CD14-positive monocyte (primary cell): ENCODE measurements at places on chromosomes 7 and 10.

- peak; percentile 75 for DNase-seq
These were observed 40.6 kb downstream of the CYP17A1 start for GRCh38 chr10:102796407-102797176.

- no peak for DNase-seq
These were observed 133.5 kb downstream of the VIPR2 start for GRCh38 chr7:159010937-159011721.

- no peak for DNase-seq
These were observed 81.5 kb upstream of the LRRTM3 start for GRCh38 chr10:66844176-66844942.

GRCh38 chr10:126470991-126471390 is 82.7 kb upstream of the ADAM12 start:
- no peak for DNase-seq

DNA sequence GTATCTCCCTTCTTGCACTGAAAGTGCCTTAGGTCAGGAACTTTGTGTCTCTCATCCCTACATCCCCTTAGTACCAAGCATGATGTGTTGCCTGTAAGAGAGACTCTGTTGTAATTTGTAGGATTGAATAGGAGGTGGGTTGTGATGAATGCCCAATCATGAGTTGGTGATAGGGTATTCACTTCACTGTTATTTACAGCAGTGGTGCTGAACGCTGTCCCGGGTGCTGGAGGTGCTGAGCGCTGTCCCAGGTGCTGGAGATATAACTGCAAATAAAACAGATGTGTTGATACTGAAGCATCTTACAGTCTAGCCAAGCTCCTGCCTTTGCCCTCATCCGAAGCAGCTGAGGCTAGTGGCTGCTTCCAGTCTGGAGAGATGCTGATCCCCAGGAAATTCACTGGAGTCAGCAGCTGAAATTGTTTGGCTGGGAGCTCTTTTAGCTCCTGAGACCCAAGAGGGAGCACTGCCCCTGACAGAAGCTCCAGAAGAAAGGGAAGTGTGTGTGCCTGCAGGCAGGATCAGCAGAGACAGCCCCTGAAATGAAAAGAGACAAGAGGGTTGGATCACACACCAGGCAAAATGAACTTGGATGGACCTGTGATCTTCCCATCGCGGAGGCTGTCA is 183.4 kb downstream of the SORCS3 start:
- no peak for DNase-seq

GRCh38 chr7:101121991-101122932 is 4.6 kb upstream of the SERPINE1 start:
- peak; percentile 15 for DNase-seq

GRCh38 chr10:17199351-17199804 is 2.1 kb downstream of the TRDMT1 start:
- no peak for DNase-seq

DNA sequence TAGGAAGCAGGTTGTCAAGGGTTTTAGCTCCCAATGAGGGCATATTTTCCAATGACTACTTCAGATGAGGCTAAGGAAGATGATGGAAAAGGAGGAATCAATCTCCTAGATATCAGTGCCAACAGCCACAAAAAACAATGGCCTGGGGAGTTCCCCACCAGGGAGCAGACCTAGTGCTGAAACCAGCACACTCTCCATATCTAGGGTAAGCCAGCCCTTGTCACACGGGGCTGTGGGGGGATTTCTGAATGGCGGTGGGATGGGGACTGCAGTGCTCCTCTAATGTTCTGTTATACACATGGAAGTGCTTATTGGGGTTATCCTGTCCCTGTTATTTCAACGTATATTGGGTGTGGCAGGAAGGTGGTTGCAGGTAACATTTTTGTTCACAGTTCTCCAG is 18.5 kb downstream of the EPC1 start:
- DNase-seq: no peak

DNA sequence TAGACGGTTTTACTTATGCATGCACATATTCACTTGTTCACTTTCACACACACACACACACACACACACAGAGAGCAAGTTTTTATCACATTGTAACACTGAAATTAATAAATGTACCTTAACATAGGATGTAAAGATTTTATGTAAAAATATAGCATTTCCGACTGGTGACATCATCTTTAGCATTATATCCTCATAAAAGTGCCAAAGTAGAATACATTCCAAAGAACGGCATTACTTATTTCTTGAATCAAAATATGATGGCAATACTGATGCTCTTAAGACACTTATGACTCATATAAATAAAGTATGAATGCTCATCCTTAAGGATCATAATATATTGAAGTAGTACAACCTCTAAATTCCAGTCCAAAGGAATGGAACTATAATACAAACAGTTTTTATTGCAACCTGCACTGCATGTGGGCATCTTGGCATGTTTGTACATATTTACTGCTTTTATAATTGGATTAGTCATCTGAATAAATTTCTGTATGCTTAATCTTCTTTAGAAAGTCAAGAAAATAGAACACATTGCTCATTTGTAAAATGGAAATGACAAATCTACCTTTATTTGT is 290.0 kb upstream of the SEMA3A start:
- no peak for DNase-seq

- no peak for DNase-seq
These were observed 309.2 kb downstream of the FGFR2 start for GRCh38 chr10:121288864-121289661.

GRCh38 chr7:69898189-69898588 is 299.9 kb downstream of the AUTS2 start:
- no peak for DNase-seq

GRCh38 chr10:113436851-113437250 is 116.0 kb upstream of the HABP2 start:
- no peak for DNase-seq

GRCh38 chr7:148670807-148671206 is 27.9 kb upstream of the CUL1 start:
- no peak for DNase-seq

GRCh38 chr7:130907439-130907838 is 173.4 kb upstream of the KLF14 start:
- no peak for DNase-seq

DNA sequence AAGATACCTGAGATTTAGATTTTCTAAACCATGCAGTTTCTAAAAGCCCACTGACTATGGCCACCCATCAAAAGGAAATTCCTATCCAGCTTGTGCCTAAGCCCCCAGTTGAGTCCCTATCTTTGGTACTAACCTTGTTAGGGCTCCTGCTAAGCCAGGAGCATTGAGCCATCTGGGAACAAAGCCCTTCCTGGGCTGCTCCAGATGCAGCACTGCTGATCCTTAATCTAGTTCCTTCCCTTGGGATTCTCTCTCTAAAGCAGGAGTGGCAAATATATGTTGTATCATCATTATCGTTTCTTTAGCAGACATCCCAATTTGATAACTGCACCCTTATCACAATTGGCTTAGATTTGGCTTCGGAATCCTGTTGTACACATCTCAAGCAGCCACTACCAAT is 24.7 kb upstream of the PDLIM1 start:
- no peak for DNase-seq

GRCh38 chr10:2425320-2425719 is 642.0 kb upstream of the PFKP start:
- DNase-seq: no peak

- peak; percentile 63 for DNase-seq
These were observed at the start of gene PAPSS2 for GRCh38 chr10:87659571-87660483. PAPSS2 (plus strand) TSS chr10:87659878; CDS start chr10:87659982, 104 bp downstream.

DNA sequence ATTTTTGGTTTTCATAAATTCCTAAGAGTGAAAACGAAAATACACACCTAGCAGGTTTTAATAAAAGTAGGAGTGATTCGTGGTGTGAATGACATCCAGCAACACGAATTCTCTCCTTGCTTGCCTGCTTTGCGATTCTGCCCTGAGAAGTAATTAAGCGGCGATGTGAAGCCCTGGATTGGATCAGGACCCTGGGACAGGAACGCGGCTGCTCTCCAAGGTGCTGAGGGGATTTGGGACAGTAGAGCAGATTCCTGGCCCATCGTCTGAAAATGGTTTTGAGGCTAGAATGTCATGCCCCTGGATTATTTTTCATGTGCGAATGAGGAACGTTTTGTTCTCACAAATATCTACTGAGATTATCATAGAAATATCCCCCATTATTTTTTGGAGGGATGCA is 7.8 kb downstream of the NPS start:
- no peak for DNase-seq

DNA sequence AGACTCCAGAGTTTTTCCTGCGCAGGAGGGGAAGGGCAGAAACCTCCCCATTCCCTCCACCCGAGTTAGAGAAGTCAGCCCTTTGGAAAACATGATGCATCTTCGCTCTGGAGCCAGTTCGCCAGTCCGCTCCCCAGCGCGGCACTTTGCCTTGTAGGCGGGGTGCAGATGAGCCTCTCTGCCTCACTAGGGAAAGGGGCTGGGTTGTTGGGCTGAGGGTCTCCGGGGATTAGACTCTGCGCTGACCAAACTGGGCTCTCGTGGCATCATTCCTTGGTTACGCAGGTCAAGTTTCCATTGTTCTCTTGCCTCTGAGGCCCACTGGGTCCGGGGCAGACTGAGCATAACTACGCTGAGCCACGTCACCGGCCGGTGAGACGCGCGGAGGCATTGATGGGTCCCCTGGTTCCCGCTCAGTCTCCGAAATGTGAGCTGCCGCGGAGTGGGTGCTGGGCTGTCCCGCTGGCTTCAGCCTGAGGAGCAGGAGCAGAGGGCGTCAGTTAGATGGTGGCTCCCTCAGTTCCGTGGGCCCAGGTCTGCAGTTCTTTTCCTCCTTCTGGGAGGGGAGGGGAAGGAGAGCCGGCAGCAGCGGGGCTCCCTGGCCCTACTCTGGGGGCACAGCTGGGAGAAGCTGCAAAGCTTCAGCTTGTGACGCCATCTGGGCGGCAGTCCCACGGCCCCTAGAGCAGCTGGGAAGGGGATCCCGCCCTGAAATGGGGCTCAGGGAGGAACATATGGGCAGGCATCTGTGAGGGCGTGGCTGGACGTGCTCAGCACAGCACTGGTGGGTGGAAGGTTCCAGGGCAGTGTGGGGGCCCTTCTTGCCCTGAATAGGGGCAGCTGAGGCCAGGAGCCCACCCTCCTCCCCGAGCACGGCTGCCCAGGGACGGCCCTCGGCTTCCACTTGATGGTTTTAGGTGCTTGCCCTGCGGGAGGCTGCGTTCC is 121.3 kb upstream of the BTBD16 start:
- DNase-seq: no peak

- DNase-seq: no peak
These were observed 201.8 kb downstream of the GLRX3 start for GRCh38 chr10:130337696-130338635.

GRCh38 chr7:127726476-127726875 is 74.5 kb downstream of the SND1 start:
- DNase-seq: no peak

DNA sequence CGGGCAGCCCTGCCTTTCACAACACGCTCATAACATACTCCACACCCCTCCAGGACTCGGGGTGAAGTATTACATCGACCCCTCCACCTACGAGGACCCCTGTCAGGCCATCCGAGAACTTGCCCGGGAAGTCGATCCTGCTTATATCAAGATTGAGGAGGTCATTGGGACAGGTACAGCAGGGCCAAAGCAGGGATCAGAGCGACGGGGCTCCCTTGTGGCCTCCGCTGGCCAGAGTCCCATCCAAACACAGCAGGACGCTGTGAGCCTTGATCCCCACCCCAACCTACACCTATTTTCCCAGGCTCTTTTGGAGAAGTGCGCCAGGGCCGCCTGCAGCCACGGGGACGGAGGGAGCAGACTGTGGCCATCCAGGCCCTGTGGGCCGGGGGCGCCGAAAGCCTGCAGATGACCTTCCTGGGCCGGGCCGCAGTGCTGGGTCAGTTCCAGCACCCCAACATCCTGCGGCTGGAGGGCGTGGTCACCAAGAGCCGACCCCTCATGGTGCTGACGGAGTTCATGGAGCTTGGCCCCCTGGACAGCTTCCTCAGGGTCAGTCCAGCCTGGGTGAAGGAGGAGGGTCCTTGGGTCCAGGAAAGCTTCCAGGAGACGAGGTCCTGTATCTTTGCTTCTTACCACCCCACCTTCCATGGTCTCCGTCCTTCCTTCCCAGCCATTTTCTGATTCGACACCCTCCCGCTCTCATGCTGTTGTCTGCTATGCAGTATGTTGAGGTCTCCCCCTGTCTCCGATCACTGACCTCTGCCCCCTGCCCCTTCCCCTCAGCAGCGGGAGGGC is 13.5 kb downstream of the EPHB6 start:
- DNase-seq: no peak

GRCh38 chr7:94882891-94883290 is 24.5 kb upstream of the PPP1R9A start:
- DNase-seq: no peak
